ENCODE measurements at places on chromosomes 11 and 22.
A peak's percentile ranks its signal among the peaks of the same experiment; 100 is the strongest.

GRCh38 chr11:9693801-9694553 is 30.1 kb downstream of the SWAP70 start:
- no peak for DNase-seq

DNA sequence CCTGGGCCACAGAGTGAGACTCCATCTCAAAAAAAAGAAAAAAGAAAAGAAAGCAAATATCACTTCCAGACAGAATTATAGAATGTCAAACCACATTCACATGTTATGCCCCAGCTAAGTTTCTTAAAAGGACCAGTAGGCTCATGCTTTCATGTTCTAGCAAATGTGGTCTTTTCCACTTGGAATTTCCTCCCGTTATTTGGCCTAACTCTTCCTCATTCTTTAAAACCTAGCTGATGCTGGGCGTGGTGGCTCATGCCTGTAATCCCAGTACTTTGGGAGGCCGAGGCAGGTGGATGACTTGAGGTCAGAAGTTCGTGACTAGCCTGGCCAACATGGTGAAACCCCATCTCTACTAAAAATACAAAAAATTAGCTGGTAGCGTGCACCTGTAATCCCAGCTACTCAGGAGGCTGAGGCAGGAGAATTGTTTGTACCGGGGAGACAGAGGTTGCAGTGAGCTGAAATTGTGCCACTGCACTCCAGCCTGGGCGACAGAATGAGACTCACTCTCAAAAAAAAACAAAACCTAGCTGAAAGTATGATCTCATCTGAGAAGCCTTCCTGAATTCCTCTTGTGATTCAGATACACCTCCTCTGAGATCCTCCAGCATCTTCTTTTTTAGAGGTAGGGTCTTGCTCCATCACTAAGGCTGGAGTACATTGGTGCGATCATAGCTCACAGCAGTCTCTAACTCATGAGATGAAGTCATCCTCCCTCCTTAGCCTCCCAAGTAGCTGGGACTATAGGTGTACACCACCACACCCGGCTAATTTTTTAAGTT is 50.4 kb downstream of the FCHSD2 start:
- DNase-seq = no peak

DNA sequence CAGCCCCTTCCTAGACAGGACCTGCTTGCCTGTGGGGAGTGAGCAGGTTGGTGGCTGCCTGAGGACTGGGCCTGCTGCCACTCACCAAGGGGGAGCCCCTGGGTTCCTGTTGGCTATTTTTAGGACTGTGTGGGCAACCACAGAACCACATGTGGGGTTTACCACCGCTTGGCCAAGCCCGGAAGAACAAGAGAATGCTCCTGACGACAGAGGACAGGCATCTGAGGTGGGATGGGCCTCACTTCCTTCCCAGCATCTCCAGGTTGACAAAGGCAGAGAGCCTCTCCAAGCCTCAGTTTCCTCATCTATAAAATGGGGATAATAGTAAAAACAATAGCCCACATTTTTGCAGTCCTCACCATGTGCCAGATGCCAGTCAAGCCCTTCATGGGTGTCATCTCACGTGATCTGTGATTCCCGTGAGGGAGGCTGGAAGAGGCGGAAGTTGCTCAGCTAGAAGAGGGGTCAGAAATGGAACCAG is 43.6 kb downstream of the LRRC32 start:
- peak; percentile 4 for DNase-seq

- peak; percentile 40 for DNase-seq
Observed at GRCh38 chr11:1928891-1929541, 9.5 kb downstream of the TNNT3 start.

DNA sequence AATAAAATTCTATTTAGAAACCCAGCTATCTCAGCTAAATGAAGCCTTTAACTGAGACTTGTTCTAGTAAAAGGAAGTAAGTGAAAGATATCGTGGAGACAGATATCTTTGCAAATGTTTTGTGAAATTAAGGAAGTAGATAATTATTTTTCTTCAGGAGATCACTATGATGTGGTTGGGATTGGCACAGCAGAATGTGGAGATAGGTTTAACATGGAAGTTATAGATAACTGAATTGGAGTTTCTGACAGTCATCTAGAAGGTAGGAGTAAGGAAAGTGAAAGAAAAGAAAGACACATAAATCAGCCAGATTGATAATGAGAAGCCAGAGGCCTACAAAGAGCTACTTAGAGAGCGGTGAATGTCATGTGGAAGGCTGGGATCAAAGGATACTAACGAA is 4.7 kb upstream of the CASP5 start:
- no peak for DNase-seq

DNA sequence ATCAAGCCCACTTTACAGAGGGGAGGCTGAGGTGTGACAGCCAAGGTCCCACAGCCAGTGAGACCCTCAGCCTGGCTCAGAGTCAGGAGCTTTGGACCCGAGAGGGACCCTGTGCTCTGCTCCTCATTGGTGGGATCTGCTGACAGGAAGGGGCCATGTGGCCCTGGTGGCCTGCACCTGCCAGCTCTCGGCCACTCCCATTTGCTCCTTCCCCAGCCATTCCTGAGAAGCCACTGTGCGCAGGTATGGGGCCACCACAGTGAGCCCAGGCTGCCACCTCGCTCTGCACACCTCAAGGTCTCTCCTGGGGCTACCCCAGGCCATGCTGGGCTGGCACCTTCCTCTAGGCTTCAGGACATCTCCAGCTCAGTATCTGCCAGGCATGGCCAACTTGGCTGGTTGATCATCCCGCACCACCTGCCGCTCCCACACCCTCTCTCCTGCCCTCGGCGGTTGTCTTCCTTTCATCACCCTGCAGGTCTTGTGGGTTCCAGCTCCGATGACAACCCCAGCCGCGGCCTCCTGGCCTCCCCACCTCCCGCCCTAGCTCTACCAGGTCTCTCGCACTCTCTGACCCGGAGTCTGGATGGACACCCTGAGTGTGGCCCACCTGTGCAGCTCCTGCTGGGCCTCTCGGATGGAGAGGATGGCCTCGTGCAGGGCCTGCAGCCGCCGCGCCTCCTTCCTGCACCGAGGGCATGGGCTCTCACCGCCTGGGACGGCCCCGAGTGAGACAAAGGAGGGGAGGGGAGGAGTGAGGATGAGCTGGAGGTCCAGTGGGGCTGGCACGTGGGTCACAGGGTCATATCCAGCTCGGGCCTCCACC is 32.2 kb upstream of the CARS1 start:
- no peak for DNase-seq

DNA sequence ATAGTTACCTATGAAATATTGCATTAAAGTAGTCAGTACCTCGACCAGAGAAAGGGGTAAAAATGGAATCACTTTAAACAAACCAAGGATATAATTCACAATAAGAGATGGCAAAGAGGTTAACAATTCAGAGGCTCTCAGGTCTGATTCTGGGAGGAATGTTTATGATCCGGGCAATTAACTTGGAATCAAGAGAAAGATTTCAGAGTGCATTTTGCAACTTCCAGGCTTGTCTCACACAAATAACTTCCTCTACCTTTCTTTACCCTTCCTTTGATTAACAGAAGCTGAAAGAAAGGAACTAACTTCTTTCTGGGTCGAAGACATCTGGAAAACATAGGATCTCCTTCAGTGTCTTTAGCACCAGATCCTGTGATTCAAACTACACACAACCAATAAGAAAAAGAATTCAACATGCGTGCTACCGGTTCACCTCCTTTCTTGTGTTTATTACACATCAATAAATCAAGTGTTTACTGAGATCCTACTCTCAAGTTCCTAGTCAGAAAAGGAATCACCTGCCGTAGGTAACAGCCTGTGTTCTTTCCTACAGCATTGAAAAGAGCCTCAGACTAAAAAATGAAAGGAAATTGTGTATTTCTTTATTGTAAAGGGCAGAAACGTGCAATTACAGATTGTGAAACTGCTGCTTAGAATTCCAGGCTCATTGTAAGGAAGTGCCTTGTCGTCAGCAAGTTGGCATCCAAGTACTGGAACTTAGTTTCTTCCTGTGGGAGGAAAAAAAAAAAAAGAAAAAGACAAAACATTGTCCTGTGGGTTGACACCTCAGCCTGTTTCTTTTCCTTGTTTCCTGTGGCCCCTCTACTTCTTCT is 29.5 kb downstream of the CARD18 start:
- no peak for DNase-seq

DNA sequence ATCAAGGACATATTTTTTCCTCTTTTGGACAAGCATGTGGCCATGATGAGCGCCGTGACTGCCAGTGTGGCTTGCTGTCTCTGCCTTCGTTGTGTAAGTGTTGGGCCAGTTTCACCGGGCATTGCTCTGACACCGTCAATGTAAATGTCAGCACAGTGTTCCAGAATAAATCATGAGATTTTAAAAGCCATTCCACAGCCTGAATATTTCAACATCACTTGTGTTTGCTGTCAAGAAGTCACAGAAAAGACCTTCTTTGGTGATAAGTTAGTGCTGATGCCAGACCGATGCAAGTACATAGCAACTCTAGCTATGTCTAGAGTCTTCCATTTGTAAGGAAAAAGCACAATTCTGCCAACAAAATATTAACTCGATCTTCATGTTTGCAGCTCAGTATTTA is 467.8 kb downstream of the TBC1D22A start:
- no peak for DNase-seq

DNA sequence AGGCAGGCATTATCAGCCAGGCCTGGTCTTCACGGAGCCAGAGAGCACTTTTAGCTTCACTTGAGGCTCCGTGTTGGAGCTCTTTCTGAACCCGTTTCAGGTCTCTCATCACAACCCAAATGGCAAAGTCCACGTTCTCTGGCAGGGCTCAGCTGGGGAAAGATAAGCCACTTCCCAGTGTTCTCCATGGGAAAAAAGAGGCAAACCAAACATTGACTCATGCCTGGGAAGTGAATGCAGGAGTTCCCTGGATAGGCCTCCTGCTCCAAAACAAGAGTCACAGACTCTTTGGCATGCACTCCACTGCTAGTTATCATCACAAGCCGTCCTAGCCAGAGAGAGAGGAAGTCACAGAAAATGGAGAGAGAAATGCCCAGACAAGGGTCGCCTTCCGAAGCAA is 11.6 kb downstream of the OPCML start:
- DNase-seq = no peak

GRCh38 chr11:117440258-117440657 is 112.6 kb downstream of the CEP164 start:
- DNase-seq = no peak

GRCh38 chr11:88012456-88012855 is 162.8 kb downstream of the RAB38 start:
- DNase-seq = peak; percentile 11

DNA sequence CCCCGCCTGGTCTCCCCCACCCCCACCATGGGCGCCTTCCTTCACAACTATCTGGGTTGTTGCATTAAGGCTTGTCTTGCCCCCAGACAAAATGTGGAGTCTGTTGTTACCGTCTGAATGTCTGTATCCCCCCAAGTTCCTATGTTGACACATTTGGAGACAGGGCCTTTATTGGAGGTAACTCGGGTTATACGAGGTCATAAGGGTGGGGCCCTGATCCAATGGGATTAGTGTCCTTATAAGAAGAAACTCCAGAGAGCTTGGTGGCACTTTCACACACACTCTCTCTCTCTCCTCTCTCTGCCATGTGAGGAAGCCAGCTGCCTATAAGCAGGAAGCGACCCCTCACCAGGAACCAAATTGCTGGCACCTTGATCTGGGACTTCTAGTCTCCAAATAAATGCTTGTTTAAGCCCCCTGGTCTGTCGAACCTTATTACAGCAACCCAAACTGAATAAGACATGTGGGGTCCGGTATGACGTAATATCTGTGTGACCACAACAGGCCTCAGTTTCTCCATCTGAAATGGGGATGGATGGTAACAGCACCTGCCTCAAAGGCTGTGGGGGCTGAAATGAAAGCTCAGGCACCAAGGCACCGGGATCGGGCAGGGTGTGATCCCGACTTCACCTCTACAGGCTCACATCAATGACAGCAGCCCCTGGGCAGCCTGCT is 222.3 kb downstream of the CTTN start:
- no peak for DNase-seq

- no peak for DNase-seq
Observed at GRCh38 chr11:2265854-2266585, 4.4 kb downstream of the ASCL2 start.

- DNase-seq = no peak
Observed at GRCh38 chr11:36763187-36763586, 165.2 kb upstream of the RAG2 start.

- DNase-seq = no peak
Observed at GRCh38 chr11:119782739-119783072, 53.7 kb upstream of the NECTIN1 start.

- DNase-seq = no peak
Observed at GRCh38 chr11:116311206-116311605, 461.6 kb downstream of the BUD13 start.

DNA sequence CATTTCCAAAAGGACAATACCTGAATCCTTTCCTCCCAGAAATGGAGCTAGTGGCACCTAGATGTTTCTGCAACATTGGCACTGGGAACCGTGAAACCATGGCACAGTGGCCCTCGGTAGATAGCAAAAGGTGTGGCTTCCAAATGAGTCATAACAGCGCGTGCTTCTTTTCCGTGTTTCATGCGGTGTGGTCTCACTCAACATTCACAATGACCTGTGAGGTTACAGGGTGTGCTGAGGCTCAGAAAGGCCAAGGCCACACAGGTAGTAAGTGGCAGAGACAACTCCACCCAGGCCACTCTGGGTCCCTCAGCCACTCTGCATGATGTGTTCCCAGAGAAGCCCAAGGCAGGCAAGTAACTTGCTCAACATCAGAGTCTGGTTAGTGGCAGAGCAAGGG is 67.4 kb downstream of the TP53I11 start:
- no peak for DNase-seq

- DNase-seq = no peak
Observed at GRCh38 chr22:44729391-44730021, 22.9 kb upstream of the ARHGAP8 start.

DNA sequence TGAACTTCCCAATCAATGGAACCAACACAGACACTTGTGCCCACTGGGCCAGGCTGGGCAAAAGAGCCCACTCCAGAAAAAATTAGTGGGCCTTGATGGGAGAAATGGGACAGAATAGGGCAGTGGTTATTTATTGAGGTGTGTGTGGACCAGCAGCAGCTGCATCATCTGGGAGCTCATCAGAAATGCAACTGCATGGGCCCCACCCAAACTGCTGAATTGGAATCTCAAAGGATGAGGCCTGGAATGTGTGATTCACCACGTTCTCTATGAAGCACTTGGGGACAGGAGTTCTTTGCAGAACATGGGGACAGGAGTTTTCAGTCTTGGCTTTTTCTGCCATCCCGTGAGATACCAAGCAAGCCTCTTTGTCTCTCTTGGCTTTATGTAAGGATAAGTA is 255.6 kb upstream of the PLET1 start:
- DNase-seq = no peak

GRCh38 chr11:93370260-93370659 is 39.7 kb downstream of the DEUP1 start:
- no peak for DNase-seq

GRCh38 chr11:91209306-91209705 is 986.5 kb upstream of the CHORDC1 start:
- DNase-seq = no peak

DNA sequence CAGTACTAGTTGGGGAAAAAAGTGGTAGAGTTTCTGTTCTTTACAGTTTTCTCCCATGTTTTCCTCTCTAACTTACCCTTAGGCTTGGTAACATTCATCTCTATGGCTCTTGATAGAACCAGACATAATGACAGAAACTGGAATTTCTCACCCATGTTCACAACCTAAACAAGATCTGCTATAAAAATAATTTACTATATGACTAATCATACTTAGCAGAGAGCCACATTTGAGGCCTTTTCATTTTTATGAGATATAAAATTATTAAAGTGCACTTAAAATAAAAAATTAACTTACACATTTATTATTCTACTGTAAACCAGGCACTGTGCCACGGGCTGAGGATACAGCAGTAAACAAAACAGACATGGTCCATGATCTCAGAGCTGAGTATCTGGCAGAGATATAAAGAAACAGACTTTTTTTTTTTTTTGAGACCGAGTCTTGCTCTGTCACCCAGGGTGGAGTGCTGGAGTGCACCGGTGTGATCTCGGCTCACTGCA is 98.1 kb downstream of the GAB2 start:
- DNase-seq = no peak
